CD4-positive, alpha-beta T cell treated with Interleukin-17A for 1 hour (primary cell): ENCODE measurements at places on chromosomes 4 and X.

DNA sequence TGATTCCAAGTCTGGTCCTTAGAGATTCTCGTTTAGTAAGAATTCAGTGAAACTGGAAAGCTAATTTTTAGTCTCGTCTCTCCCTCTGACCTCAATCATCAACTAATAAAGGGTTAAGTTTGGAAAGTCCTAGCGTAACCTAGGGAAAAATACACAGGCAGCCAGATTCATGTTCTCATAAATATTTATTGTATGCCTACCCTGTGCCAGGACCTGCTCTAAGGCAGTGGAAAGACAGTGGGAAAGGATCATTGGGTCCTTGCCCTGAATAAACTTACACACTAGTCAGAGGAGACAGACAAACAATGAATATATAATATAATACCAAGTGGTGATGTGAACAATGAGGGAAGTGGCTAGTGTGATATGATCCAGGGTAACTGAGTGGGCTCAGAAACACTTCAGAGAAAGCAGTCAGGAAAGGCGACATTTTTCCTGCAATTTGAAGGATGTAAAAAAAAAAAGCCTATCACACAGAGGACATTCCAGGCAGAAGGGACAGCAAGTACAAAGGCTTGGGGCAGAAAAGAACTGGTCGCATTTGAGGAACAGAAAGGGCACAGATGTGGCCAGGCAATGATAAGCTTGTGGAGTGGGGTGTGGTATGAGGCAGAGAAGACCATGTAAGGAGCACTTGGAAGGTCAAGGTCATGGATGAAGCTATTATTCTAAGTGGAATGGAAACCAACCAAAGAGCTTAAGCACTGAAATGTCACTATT lies 128.8 kb downstream of the AMELX start:
- DNase-seq: no peak

DNA sequence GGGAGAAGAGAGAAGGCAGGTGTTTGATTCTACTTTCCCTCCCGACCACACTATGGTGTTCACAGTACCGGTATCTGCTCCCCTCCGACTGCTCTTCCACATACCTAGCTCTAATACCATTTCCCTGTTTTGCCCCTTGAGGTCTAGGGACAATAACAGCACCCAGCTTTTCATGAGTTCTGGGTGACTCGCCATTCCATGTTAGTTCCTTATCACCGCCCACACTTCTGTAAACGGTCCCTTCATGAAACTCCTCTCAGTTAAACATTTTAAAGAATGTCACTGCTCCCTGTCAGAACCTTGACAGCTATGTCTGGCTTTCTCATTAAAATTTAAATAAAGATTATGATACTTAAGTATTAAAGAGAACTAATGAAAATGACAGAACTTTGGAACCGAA lies 136.7 kb downstream of the ADAMTS3 start:
- DNase-seq: no peak

GRCh38 chr4:159018062-159018629 lies 84.7 kb upstream of the RAPGEF2 start:
- DNase-seq: no peak

DNA sequence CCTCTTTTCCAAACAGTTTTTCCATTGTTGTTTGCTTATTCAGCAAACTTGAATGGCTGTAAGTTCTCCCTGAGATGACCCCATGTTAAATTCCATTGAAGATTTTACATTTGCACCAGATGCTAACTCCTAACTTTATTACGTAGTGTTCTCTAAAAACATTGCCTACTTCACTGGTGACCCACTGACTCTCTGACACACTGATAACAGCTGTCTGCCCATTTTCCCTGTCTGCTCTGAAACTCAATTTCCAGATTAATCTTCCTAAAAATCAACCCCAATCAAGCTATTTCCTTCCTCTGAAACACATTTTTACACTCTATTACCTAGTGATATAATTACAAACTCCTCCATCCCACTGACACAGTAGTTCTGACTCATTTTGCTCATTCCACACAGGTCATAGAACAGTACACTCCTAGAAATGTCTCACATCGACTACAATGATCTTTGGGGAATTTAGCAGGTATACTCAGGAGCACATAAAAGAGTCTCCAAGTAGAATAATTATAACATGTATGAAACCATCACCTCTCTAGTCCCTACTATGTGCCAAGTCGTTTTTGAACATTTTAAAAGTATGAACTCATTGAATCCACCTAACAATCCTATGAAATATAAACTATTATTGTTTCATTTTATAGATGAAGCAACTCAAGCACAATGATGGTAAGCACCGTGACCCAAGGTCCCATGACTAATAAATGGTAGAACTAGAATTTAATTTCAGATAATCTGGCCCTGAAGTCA lies 210.9 kb downstream of the SLIT2 start:
- DNase-seq: no peak

GRCh38 chr4:156992943-156993342 lies 21.3 kb upstream of the PDGFC start:
- no peak for DNase-seq

DNA sequence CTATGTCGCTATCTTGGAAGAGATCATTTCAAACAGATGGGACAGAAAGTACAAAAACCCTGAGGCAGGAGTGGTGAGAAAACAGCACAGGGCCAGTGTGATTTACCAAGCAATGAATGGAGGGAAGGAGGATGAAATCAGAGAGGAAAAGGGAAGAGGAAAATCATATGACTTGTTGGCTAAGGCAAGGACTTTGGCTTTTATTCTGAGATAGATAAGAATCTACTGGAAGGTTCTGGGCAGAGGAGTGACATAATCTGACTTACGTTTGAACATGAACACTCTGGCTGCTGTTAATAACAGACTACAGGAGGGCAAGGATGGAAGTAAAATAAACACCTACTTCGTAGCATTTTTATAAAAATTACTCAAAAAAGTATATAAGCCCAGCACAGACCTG lies 207.8 kb upstream of the SLC7A11 start:
- DNase-seq: no peak

- DNase-seq: no peak
Observed at GRCh38 chr4:152083338-152083737, 322.5 kb upstream of the GATB start.

- DNase-seq: no peak
Observed at GRCh38 chrX:9390121-9390520, 74.7 kb upstream of the TBL1X start.

DNA sequence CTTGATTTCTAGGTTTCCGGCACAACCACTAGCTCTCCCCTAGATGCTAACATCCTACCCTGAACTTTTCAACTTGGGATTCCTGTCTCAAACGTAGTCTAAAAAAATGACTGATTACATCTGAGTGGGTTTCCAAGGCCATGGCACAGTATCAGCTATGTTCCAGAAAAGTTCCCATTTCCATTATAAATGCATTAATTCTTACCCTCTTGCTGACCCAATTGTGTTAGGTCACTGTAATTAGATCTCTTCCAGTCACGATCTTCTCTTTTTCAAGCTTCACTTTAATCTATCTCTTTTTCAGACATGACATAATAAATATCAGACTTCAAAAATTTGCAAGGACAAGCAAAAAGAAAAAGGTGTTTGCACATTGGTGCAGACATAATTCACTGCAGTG lies 50.6 kb upstream of the PDE5A start:
- no peak for DNase-seq

GRCh38 chr4:88659055-88659889 lies 38.4 kb downstream of the NAP1L5 start:
- peak; percentile 58 for DNase-seq

DNA sequence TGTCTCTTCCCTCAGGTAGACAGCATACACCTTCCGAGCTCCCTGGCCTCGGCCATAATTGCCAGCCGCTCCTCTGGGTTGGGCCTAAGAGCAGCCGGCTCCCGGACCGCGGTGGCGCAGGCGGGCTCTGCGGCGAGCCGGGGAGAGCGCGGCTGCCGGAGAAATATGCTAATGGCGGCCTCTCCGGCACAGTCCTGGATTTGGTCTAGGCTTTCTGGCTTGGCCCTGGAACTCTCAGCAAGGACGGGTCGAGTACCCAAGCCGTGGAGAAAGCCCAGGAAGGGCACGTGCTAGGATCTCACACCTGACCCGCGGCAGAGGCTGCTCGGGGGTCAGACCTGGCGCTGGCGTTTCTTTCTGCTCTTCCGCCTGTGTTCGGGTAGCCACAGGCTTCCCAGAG lies 18.6 kb upstream of the ZIC3 start:
- no peak for DNase-seq

DNA sequence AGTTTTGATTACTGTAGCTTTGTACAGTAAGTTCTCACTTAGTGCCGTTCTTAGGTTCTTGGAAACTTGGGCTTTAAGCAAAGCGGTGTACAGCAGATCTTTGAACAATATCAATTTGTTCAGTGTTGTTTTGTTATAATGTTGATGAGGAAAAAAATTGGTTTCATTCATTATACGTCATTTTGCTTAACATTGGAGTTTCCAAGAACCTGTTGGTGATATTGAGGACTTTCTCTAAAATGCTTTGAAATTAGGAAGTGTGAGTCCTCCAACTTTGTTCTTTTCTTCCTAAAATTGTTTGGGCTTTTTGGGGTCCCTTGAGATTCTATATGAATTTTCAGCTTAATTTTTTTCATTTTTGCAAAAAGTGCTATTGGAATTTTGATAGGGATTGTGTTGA lies 49.1 kb downstream of the STAG2 start:
- no peak for DNase-seq

- DNase-seq: no peak
Observed at GRCh38 chr4:169263791-169264392, 6.9 kb downstream of the SH3RF1 start.

GRCh38 chr4:88012647-88013046 lies 5.2 kb downstream of the PKD2 start:
- no peak for DNase-seq

DNA sequence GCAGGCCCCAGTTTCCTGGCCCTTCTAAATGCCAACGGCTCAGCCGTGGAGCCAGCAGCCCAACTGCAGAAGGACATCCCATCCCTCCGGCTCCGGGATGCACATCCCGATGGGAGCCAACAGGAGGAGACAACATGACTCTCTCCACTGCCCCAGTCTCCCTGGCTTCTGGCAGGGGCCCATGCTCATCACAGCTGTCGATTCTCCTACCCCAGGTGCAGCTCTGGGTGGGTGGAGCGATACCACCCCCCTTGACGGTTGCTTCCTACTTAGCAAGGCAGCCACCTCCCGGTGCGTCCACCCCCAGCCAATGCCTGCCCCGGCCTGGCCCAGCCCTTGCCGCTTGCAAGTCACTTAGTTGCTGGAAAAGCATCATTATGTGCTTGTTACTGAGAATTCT lies 19.5 kb downstream of the ZNF275 start:
- DNase-seq: no peak

DNA sequence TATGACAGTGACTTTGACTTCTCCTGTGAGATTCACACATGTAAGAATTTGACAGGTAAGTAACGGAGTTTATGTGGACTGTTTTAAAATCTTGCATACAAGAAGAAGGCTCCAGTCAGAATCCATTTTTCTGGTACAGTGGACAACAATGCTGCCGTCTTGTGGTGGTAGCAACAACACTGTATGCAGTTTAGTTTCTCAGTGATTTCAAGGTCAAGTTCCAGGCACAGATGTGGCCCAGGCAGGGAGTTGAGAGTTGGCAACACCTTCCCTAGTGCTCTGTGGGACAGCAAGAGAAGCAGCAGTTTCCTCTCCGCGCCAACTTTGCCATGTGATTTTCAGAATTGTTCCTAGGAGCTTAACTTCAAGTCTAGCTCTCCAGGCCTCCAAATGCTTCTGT lies 56.0 kb upstream of the STPG2 start:
- no peak for DNase-seq
